Osteoblast (primary cell): ENCODE measurements at places on chromosomes 12 and 14. TPM values are rescaled to one million over a fixed set of nuclear protein-coding genes. Genes with fewer than 3 reads are reported as not detected.

DNAH10 gene
- 0.72 and 1.5 TPM in 2 replicates for total RNA-seq

FOXN4 gene
- total RNA-seq: not detected in 2 replicates

DLK1 gene
- total RNA-seq: not detected in 2 replicates

GZMH gene
- not detected in 2 replicates for total RNA-seq

CEP128 gene
- total RNA-seq: 5.4 and 7.7 TPM in 2 replicates

TTC9 gene
- 0.29 and 0.36 TPM in 2 replicates for total RNA-seq

FAM161B gene
- 5.1 and 5.6 TPM in 2 replicates for total RNA-seq

INHBC gene
- not detected in 2 replicates for total RNA-seq

NRXN3 gene
- 1.8 and 2.5 TPM in 2 replicates for total RNA-seq

CCER1 gene
- not detected in 2 replicates for total RNA-seq

BCL2L14 gene
- total RNA-seq: not detected in 2 replicates

KERA gene
- total RNA-seq: not detected in 2 replicates

AKAP5 gene
- total RNA-seq: 0.59 and 1.1 TPM in 2 replicates

WNT5B gene
- total RNA-seq: 59.0 and 71.0 TPM in 2 replicates

SLC25A47 gene
- total RNA-seq: not detected in 2 replicates

BATF gene
- 0.59 and 0.72 TPM in 2 replicates for total RNA-seq

TESPA1 gene
- not detected in 2 replicates for total RNA-seq

KRT79 gene
- not detected in 2 replicates for total RNA-seq
